ENCODE measurements at places on chromosomes 6 and 20.

DNA sequence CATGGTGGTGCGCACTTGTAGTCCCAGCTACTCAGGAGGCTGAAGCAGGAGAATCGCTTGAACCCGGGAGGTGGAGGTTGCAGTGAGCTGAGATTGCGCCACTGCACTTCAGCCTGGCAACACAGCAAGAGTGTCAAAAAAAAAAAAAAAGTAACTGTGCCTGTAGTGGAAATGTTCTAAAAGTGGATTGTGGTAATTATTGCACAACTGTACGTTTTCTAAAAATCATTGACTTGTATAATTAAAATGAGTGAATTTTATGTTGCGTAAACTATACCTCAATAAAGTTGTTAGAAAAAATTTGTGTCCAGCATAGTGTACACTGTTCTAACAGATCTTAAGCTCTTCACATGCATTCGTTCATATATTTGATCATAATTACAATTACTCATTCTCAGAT lies 5.5 kb downstream of the SEC23B start:
- no peak for DNase-seq

GRCh38 chr6:159646116-159646515 lies 46.9 kb downstream of the SOD2 start:
- no peak for DNase-seq

DNA sequence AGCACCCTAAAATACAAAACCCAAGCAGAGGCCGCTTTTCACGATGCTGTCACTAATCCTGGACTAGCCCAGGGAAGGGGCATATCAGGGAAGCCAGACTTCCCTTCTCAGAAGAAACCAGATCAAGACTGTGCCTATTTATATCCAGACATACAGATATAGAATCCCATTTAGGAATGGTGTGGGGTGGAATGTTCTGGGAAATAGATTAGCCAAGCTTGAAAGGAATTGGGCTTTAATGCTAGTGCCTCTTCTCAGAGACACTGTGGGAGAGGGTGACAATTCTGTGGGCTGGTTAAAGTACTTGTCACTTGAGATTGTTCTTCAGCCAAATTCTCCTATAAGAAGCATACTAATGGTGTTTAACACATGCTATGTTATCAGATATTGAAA lies 45.5 kb downstream of the SNAP25 start:
- no peak for DNase-seq

DNA sequence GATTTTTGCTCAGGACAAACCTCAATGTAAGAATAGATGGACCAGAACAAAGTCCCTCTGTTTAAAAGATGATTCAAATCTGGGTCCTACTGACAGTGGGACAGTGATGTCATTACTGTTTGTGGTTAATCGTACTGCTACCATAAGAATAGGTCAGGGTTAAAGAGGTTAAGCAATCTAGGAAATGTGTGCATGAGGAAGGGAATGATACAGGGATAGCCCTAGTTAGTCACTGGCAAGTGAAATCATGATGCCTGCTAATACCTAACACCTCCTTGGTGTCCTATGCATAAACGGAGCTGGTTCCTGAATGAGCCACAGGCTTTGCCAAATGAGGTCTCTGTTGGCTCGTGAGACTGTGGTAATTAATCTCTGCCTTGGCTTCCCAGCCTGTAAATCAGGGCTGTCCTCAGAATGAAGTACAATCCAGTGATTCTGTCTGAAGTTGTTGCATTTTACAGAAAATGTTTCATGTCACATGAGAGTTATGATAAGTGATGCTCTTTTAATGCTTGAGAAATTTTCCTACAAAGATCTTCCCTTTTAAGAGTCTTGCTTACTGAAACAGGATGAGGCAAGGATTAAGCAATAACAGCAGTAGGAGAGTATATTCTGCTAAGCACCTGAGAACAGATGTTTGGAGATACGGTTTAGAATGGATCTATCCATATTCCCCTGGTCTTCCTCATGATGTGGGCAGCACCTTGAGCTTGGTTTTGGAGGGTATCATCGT lies 3.8 kb downstream of the MEP1A start:
- DNase-seq = no peak

GRCh38 chr6:158819977-158820622 lies 932 bp upstream of the EZR start:
- DNase-seq = no peak

DNA sequence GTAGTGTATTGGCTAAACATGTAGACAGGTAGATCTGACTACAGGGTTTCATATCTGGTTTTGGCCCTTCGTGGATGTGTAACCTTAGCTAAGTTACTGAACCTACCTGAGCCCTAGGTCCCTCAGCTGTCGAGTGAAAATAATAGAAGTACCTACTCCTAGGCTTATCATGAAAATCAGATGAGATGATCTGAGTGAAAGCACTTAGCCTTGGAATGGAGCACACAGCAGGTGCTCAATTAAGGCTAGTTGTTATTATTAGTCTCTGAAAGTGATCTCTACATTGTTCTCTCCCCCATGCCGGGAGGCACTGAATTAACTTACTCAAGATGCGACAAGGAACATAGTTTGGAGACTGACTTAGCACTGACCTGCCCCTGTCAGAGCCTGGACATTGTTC lies 174.7 kb upstream of the ZNF217 start:
- DNase-seq = no peak

- DNase-seq = no peak
Measured at GRCh38 chr6:21912151-21912832, 318.7 kb downstream of the SOX4 start.

GRCh38 chr6:5457983-5458683 lies 196.8 kb downstream of the FARS2 start:
- DNase-seq = no peak

DNA sequence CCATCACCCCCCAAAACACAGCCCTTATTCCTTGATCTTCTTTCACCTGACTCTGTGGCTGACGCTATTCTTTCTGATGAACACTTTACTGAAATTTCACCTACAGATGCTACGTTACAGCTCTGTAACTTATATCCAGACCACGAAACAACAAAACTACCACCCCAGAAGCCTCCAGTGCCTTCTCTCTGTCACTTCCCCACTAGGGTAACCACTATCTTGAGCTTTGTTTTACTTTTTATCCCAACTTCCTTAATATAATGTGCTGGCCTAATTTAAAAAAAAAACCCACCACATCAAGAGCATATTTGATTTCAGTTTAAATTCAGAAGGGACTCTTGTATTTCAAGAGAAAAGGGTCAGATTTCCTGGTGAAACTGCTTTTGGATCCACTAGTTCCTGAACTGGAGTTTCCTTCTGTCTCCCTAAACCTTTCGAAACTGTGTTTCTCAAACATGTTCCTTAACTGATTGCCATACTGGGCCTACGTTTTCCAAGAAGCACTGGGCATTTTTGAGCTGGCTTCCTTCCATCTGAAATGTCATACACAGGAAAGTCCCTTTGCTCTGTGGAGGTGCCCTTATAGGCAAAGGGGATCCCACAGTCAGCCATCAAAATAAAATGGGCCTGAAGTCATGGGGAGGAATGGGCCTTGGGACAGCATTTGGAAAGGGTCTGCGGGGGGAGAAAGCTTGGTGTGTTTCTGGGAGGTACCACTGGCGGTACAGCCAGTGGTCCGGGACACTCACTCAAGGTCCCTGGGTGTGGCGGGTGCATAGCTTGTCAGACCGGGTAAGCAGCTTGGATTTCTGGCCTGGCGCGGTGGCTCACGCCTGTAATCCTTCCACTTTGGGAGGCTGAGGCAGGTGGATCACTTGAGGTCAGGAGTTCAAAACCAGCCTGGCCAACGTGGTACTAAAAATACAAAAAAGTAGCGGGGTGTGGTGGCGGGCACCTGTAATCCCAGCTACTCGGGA lies 25.8 kb upstream of the RTF2 start:
- no peak for DNase-seq

DNA sequence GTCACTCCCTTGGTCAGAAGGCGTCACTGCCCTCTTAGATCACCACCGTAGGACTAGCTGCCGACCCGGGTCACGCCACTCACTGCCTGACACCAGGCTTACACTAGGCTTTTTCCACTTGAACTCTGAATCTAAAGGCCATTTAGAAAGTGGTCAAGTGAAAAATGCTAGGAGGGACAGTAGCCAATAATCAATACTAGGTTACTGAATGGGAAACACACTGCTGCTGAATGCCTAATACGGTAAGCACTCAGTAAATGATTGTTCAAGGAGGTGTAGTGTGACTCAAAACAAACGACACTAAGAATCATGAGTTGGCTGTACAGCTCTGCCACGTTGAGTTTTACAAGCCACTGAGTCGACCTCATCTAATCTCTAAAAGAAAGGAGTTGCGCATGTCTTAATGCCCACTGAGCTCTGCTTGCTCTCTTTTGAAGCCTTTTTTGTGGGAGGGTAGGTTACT lies 760 bp upstream of the IBTK start:
- DNase-seq = peak; percentile 48

DNA sequence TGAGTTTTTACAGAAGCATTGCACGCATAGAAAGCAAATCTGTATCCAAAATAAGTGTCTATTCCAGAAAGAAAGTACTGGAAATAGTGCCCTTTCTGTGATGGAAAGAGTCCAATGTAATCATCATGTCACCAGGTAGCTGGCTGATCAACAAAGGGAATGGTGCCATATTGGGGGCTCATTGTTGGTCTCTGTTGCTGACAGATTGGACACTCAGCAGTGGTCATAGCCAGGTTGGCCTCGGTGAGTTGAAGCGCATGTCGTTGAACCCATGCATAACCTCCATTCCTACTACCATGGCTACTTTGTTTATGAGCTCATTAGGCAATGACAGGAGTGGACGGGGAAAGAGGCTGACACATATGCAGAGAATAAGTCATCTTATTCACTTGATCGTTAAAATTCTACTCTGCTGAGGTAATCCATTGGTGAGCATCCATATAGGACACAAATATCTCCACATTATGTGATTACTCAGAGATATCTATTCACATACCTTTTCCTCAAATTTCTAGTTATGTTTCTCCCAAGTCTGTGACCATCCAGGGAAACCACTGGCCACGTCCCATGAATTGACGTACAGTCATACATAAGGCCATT lies 560.5 kb downstream of the HAO1 start:
- DNase-seq = no peak

DNA sequence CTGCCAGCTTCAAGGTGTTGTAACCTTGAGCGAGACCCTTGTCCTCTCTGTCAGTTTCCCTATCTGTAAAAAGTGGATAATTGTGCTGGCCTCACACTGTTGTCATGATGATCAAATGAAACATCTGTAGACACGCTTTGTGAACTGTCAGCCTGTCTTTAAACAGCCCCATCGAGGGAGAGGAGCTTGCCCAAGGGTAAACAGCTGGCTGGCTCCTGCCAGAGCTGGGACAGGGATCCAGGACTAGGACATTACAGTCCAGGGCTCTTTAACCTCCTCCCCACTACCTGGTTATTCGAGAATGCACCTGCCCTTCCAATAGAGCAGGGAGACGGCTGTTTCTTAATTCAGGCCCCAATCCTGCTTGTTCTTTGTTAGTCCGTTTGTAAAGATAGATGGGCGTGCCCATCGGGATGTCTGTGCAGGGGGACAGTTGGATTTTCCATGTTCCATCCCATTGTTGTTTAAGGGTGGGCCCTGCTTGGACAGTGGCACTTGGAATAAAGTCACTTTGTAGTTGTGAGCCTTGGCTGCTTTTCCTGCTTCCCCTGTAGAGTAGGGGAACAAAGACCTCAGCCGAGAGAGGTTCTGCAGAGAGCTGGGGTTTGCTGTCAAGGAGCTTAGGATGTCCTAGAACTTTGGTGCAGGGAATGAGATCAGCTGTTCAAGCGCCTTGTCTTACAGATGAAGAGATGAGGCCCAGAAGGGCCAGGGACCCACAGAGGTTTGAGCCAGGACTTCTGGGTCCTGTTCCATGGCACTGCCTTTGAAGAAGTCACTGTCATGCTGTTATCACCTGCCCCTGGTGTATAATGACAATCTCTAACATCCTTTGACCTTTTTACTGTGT lies 77.9 kb upstream of the MYL9 start:
- no peak for DNase-seq

DNA sequence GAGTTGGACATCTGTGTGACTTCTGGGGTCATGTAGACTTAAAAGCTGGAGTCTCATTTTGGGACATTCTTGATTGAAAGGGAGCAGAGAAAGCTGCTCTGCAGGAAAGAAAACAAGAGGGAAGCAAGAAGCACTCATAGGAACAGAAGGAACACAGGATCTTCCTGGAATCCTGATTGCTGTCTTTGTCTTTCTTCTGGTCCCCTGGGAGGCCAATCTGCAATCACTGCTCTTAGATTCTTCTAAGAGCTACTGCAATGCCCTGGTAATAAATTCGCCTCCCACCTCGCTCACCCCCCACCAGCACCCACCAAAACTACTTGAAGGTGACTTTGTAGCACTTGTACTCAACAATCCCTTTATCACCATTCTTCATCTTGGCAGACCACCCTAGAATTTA lies 51.8 kb downstream of the SLC35B3 start:
- DNase-seq = no peak

GRCh38 chr20:32681175-32682084 lies 7.7 kb upstream of the C20orf203 start:
- no peak for DNase-seq

DNA sequence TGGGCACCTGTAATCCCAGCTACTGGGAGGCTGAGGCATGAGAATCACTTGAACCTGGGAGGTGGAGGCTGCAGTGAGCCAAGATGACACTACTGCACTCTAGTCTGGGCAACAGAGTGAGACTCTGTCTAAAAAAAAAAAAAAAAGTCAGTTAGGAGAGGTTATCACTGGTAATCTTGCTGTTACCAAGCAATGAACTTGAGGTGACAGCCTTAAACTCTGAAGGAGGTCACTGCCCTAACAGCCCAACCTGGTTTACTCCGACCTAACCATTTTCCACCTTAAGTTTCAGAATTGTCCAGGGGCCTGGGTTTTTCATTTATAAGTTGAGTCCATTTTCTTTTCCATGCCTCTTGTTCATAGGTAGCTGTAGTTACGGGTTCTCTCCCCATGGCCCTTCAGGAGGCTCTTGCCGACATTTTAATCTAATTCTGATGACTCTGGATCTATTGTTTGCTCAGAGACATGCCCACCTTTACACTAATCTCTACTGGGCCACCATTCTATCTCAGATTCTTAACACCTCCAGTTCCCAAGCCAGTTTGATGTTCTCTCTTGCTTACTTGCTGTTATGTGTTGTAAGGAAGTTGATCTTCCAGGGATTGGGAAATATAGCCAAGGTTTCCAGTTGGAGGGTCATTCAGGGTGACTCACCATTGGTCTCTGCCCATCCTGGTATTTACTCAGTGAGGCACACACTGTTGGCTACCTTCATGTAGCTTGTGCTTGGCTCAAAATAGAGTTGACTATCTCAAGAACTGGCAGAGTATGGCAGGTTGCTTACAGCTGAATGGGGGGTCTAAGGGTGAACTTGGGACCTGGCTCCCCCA lies 29.1 kb downstream of the SHLD1 start:
- DNase-seq = no peak

- DNase-seq = peak; percentile 69
Measured at GRCh38 chr6:125798734-125799508, 8.2 kb downstream of the NCOA7 start.

- no peak for DNase-seq
Measured at GRCh38 chr20:62728781-62729300, 20.2 kb downstream of the NTSR1 start.

- no peak for DNase-seq
Measured at GRCh38 chr6:34852406-34853085, 35.3 kb downstream of the TAF11 start.

DNA sequence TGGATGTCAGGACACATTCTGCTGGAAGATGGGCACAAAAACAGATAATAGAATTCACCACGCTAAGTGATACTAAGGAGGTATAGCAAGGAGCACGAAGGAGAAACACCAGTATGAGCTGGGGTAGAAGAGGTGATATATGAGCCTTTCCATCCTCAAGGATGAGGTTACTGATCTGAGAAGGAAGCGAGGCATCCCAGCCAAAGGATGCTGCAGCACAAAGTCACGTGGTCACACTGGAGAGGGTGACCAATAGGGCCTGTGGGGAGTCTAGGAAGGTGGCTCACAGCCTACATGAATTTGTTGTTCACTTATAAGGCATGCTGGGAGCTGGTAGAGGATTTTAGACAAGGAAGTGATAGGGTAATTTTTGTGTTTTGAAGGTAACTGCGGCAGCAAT lies 1.4 kb downstream of the GINS1 start:
- no peak for DNase-seq
